ENCODE measurements at places on chromosomes 6 and 20. TPM values are rescaled to one million over a fixed set of nuclear protein-coding genes. Genes with fewer than 3 reads are reported as not detected.

- no peaks in the 10 kb centered on the region for H3K4me1 ChIP-seq
- DNase-seq: no peak
- no peak overlapping the region for H3K4me3 ChIP-seq
- no peak overlapping the region for H3K27ac ChIP-seq
Measured at GRCh38 chr6:129894921-129895320, 33.8 kb upstream of the TMEM244 start.

SSTR4 gene
- not detected for total RNA-seq

DNA sequence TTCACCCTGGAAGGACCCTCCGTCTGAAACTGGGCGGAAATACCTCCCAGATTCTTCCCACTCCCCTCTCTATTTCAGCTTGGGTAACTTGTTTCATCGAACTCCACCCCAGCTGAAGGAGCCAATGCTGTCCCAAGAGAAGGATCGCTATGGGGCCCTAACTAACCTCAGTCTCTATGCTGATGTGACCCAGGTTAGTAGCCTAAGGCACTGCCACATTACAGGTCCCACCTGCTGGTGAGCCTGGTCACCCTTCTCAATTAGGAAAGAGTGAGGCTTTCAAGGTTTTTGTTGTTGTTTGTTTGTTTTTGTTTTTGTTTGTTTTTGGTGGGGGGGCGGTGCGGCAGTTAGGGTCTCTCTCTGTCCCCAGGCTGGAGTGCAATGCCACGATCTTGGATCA is 168.4 kb downstream of the OR2B2 start:
- H3K27ac ChIP-seq: no peak overlapping the region
- peaks cover 17% of the 10 kb centered on the region for H3K27me3 ChIP-seq
- no peaks in the 10 kb centered on the region for H3K36me3 ChIP-seq
- H3K4me3 ChIP-seq: no peak overlapping the region
- no peak for DNase-seq

ARMH2 gene
- total RNA-seq: not detected

- H3K27ac ChIP-seq: no peak overlapping the region
- no peaks in the 10 kb centered on the region for H3K27me3 ChIP-seq
- H3K4me3 ChIP-seq: no peak overlapping the region
- no peaks in the 10 kb centered on the region for H3K4me1 ChIP-seq
- no peaks in the 10 kb centered on the region for H3K36me3 ChIP-seq
Measured at GRCh38 chr6:100998111-100998510, 117.0 kb upstream of the ASCC3 start.

NUS1 gene
- 12.7 TPM for total RNA-seq

DOK5 gene
- not detected for total RNA-seq

DNA sequence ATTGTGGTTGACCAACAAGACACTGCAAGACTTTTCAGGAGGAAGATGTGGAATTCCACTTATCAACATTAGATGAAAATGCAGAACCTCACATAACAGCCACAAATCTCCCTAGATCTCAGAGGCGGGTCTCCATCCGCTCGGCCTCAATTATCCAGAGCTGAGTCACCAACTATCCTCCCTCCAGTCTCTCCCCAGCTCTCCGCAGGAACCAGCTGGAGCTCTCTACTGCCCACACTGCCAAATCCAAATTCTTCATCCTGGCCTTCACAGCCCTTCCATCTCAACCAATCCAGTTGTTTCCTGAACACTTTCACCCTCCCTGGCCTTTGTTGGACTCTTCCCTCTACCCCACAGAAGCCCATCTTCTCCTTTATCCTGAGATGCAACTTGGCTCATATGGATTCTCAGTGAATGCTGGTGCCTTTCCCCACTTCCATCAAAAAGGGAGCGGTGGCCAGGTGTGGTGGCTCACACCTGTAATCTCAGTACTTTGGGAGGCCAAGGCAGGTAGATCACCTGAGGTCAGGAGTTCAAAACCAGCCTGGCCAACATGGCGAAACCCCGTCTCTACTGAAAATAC is 3.5 kb upstream of the TGIF2 start:
- H3K27me3 ChIP-seq: no peaks in the 10 kb centered on the region
- peaks cover 15% of the 10 kb centered on the region for H3K4me1 ChIP-seq
- no peak overlapping the region for H3K27ac ChIP-seq
- no peak for DNase-seq
- no peak overlapping the region for H3K4me3 ChIP-seq

DNA sequence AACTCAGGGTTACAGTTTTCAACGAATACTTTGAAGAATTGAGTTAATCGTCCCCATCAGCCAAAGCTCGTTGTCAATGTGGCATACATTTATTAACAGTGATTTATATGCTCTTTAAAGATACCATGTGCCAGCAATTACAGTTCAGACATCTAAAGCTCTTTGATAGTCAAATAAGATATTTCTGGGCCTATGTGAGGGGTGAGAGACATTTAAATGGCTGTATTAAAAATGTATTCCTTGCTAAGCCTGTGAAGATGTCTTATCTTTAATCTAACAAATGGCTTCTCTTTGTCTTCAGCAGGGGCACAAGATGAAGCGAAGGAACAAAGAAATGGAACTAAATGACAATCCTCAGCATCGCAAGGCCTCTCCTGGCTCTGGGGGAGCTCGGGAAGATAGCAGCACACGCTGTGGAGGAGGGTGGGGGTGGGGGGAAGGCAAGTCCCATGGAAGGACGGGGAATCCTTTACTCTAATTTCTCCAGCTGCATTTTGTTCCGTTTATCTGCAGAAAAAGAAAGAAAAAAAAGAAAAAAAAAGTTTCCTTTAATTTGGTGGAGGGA is 523.6 kb downstream of the KIF16B start:
- no peak overlapping the region for H3K27ac ChIP-seq
- DNase-seq: no peak
- no peak overlapping the region for H3K4me3 ChIP-seq
- no peaks in the 10 kb centered on the region for H3K36me3 ChIP-seq

- no peaks in the 10 kb centered on the region for H3K4me1 ChIP-seq
- H3K36me3 ChIP-seq: no peaks in the 10 kb centered on the region
- H3K27me3 ChIP-seq: no peaks in the 10 kb centered on the region
- no peak overlapping the region for H3K27ac ChIP-seq
- DNase-seq: no peak
Measured at GRCh38 chr6:100163035-100163434, 169.0 kb upstream of the MCHR2 start.

KIAA0408 gene
- 42.4 TPM for total RNA-seq

DNA sequence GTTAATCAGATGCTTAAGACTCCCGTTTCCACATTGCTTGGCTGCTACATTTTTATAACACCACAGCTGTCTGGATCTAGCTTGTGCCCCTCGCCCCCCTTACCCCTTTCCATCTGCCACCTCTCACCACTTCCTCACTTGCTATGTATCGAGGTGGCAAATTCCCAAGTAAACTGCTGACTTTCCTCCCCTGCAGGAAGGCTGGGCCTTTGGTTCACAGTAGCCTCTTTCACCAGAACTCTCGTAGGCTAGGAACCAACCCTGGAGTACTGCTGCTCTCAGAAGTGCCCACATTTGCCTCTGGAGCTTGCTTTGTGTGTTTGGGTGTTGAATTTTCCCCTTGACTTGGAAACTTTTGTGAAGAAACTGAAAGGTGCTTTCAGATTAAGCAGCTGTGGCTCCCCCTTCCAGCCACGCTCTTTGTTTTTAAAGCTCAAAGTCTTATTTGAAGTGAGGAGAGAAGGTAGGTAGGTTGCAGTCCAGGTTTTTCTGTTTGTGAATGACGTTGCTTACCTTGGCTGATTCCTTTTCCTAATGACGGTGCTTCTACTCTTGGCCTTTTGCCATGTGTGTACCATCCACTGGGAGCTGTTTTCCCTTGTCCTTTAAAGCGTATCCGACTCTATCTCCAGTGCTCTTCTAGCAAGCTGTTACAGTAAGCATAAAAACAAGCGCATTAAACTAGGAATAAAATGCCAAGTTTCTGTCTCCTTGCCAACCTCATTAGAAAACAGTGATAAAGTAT is 90.4 kb downstream of the CARMIL1 start:
- peaks cover 33% of the 10 kb centered on the region for H3K4me1 ChIP-seq
- H3K4me3 ChIP-seq: no peak overlapping the region
- peak; percentile 77 for DNase-seq
- H3K27ac ChIP-seq: peak overlapping the region; percentile 52
- H3K27me3 ChIP-seq: no peaks in the 10 kb centered on the region
- H3K36me3 ChIP-seq: no peaks in the 10 kb centered on the region

- no peaks in the 10 kb centered on the region for H3K36me3 ChIP-seq
- no peak overlapping the region for H3K27ac ChIP-seq
- H3K4me3 ChIP-seq: no peak overlapping the region
- H3K4me1 ChIP-seq: no peaks in the 10 kb centered on the region
Measured at GRCh38 chr20:29301624-29302259, 1955.7 kb upstream of the DEFB115 start.

PEX7 gene
- 38.5 TPM for total RNA-seq

BNIP5 gene
- total RNA-seq: 5.7 TPM

DNA sequence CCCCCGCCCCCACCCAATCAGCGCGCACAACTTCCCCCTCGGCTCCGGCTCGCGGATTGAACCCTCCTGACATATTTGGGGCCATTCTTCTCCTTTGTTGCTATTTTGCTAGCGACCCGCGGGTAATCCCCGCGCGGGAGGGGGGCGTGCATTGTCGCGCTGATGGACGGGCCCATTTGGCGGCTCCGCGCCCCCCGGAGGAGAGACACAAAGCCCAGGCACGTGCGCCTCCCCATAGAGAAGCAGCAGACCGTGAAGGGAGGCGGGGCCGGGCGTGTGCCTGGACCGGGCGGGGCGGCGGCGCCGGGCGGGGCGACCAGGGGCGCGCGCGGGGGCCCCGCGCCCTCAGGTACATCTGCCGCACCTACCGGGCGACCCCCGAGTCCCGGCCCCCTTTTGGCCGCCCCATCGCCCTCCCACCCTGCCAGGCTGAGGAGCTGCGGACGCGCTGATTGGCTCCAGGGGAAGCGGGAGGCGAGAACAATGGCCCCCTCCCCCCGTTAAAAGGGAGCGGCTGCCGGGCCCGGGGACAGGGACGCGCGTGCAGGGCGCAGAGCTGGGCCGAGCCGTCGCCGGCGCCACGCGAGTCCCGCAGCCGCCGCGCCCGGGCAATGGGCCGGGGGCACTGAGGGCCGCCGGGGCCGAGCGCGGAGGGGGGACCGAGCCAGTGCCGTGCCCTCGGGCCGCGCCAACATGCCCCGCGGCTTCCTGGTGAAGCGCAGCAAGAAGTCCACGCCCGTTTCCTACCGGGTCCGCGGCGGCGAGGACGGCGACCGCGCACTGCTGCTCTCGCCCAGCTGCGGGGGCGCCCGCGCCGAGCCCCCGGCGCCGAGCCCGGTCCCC is at the start of gene INSM1:
Gene INSM1 (plus strand): TSS at position 530 of the 843 bp plus-strand sequence. CDS start 164 bp downstream, at position 694.
- H3K27me3 ChIP-seq: peaks cover 41% of the 10 kb centered on the region
- peaks cover 63% of the 10 kb centered on the region for H3K4me1 ChIP-seq
- no peak for DNase-seq

DNA sequence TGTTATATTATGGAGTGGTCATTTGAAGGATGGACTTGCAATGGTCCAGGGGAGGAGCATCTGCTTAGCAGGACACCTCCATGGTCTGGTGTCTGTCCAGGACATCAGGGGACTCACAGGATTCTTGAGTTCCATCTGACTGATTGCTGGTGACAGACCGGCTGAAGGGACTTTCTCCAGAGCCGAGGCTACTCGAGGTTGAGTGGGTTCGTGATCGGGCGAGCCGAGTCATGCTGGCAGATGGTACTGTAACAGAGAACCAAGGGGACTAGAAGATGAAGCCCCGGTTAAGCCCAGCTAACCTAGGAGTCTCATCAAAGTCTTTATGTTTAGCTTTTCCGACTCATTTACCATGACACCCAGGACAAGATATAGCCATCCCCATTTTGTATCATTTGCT is 7.5 kb upstream of the SLA2 start:
- no peak overlapping the region for H3K27ac ChIP-seq
- H3K4me3 ChIP-seq: no peak overlapping the region
- no peaks in the 10 kb centered on the region for H3K4me1 ChIP-seq
- peaks cover 66% of the 10 kb centered on the region for H3K36me3 ChIP-seq

GRCh38 chr6:170289180-170289931 is 1.5 kb downstream of the DLL1 start:
- peaks cover 14% of the 10 kb centered on the region for H3K36me3 ChIP-seq
- peaks cover 95% of the 10 kb centered on the region for H3K27me3 ChIP-seq
- H3K27ac ChIP-seq: peak overlapping the region; percentile 73
- peak; percentile 66 for DNase-seq
- peaks cover 79% of the 10 kb centered on the region for H3K4me1 ChIP-seq

DNA sequence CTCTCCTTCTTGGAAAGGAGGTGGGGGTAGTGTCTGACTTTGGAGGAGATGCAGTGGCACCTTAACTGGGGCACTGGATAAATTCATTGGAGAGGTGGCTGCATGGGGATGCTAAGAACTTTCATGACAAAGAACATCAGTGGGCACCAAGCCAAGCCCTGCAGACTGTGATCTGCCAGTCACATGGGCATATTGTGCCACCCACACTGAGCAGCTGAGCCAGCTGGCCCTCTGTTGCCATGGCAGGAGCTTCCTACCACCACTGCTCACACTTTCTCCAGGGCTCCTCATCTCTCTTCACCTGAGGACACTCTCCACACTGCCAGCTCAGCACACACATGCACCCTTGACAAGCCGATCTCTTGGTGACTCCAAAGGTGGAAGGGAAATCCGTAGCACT is 715.6 kb downstream of the QKI start:
- H3K27ac ChIP-seq: no peak overlapping the region
- no peaks in the 10 kb centered on the region for H3K36me3 ChIP-seq
- no peaks in the 10 kb centered on the region for H3K27me3 ChIP-seq
- H3K4me3 ChIP-seq: no peak overlapping the region
- DNase-seq: no peak

DNA sequence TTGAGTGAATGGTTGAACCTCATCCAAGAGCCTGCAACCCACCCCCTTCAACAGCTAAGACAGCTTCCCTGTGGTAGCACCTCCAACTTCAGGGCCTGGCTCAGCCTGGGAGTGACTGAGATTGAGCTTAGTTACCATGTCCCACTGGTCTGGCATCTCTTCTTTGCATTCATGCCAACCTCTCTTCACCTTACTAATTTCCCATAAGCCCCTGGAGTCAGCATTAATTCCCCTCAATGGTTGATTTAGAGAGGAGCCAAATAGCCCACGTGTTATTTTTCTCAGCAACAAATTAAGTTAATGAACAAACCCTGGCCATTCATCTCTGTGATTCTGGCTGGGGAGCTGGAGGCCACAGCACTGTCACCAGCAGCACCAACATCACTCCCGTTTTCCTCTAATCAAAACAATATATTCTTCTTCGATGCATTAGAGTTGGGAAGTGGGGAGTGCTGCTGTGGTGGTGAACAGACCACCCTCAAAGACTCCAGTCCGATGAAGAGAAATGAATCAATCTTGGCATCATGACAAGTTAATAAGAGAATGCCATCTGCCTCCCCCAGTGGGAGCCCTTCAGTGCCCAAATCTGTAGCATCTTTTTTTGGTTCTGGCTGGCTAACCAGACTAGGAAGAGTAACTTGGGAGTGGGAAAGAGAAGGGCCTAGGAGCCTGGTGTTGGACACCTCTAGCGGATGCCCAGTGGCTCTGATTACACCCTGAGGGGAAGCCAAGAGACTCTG is 316.9 kb upstream of the RNF24 start:
- DNase-seq: no peak
- H3K4me1 ChIP-seq: no peaks in the 10 kb centered on the region
- no peaks in the 10 kb centered on the region for H3K27me3 ChIP-seq
- H3K4me3 ChIP-seq: no peak overlapping the region
- no peak overlapping the region for H3K27ac ChIP-seq

- peak overlapping the region; percentile 39 for H3K4me3 ChIP-seq
- no peaks in the 10 kb centered on the region for H3K36me3 ChIP-seq
- peaks cover 6% of the 10 kb centered on the region for H3K27me3 ChIP-seq
Measured at GRCh38 chr6:117919775-117920729, 13.0 kb downstream of the SLC35F1 start.

- no peak overlapping the region for H3K4me3 ChIP-seq
- peaks cover 65% of the 10 kb centered on the region for H3K36me3 ChIP-seq
- peak overlapping the region; percentile 56 for H3K27ac ChIP-seq
- H3K27me3 ChIP-seq: no peaks in the 10 kb centered on the region
- DNase-seq: no peak
Measured at GRCh38 chr6:89162047-89162371, 16.2 kb downstream of the PM20D2 start.

LY6G6D gene
- total RNA-seq: not detected

Data from stomach (tissue), 19 donors.